ENCODE measurements at places on chromosomes 4 and X.
A peak's percentile ranks its signal among the peaks of the same experiment; 100 is the strongest.

DNA sequence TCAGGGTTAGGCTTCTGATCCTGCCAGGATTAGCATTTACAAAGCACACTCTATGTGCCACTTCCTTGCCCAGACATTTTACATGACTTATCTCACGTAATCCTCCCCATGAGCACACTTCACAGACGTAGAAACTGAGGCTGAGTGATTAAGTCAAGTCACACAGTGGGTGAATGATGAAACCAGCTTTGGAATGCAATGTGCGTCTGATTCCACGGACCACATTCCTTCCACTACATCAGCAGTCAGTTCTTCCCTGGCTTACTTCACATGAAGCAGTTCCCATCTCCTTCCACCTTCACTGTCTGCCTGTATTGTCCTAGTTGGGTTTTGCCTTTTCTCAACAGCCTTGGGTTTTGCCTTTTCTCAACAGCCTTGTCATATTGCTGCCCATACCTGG is 134.3 kb upstream of the PPARGC1A start:
- DNase-seq = no peak

GRCh38 chr4:144267084-144267483 is 126.6 kb upstream of the GYPA start:
- no peak for DNase-seq

DNA sequence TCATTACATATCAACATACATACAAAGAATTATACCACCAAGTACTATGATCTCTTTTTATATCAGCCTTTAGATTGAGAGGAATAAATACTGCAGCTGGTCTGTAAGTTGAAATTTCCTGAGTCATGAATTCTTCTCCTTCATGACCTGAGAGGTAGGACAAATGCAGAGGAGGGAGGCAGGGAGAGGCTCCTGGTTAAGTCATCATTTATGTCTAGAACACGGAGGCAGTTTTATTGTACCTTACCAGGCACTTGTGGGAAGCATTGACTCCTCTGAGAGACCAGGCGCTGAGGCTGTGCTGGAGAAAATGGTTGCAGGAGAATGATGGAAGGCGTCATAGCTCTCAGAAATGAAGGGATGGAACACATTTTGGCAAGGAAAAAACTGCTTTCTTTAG is 12.5 kb upstream of the CASK start:
- DNase-seq = no peak

GRCh38 chr4:123363729-123364128 is 32.9 kb upstream of the SPRY1 start:
- DNase-seq = no peak

DNA sequence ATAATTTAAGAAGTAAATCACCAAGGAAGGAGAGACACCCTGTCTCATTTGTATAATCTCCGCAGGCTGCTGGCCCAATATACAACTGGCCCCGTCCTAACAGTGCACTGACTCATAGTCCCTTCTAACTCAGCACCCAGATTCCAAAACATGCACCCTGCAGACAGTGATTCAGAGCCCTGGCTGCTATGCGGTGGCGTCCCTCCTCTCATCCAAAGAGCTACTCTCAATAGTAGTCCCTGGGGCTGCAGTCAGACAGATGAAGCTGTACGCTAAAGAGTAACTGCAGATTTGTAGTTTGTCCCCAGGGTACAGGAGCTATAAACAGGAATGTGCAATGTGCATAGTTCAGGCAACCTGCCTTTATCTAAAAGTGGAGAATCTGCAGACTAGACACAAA is 23.0 kb downstream of the GABRA3 start:
- DNase-seq = no peak

GRCh38 chr4:185280608-185281007 is 71.2 kb downstream of the SNX25 start:
- no peak for DNase-seq

- DNase-seq = no peak
These were observed 369.9 kb upstream of the ANXA10 start for GRCh38 chr4:167722487-167722808.

DNA sequence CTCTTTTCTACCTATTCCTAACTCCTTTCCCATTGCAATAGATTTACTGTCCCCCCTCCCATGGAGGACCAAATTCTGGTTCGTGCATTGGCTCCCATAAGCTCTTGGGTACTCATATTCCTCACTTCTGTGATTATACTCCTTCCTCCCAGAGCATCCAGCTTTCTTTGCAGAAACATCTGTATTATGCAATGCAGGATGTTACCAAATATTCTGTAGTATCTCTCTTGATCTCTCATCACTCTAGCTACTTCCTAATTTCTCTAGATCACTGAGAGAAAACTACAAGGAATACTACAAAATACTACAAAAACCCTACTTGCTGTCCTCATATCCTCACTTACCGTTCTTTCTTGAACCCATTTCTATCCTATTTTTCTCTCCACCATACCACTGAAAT is 395.9 kb upstream of the HS3ST1 start:
- DNase-seq = no peak

- DNase-seq = no peak
These were observed 47.5 kb upstream of the PDLIM3 start for GRCh38 chr4:185582651-185583400.

- no peak for DNase-seq
These were observed 129.5 kb upstream of the KLF3 start for GRCh38 chr4:38534344-38535045.

GRCh38 chr4:90542216-90542615 is 415.0 kb downstream of the CCSER1 start:
- DNase-seq = no peak

GRCh38 chr4:27506401-27506800 is 645.8 kb downstream of the STIM2 start:
- no peak for DNase-seq

GRCh38 chr4:32199639-32200038 is 1479.5 kb downstream of the PCDH7 start:
- no peak for DNase-seq

DNA sequence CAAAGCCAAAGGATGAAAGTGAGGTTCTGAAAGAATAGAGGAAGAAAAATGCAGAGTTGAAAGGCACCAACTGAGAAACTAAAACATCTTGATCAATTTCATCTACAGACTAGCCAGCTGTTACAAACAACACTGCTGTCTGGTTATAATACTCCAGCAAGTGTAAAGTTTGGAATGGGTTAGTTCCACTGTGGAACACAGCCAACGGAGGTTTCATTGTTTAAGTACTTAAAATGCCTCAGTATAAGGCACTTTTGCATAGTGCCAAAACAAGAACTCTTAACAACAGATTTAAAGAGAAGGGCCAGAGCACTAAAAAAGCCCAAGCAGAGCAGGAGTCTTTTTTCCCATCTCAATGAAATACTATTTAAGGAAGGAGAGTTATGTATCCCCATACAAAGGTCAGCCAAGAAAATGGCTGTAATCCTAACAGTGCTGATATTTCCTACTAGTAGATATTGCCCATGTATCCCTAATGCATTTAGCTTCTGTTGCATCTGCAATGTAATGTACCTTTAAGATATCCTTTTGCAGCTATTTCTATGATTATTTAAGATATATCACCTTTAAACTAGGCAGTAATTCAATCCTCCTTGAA is 16.5 kb downstream of the ACSL4 start:
- no peak for DNase-seq

DNA sequence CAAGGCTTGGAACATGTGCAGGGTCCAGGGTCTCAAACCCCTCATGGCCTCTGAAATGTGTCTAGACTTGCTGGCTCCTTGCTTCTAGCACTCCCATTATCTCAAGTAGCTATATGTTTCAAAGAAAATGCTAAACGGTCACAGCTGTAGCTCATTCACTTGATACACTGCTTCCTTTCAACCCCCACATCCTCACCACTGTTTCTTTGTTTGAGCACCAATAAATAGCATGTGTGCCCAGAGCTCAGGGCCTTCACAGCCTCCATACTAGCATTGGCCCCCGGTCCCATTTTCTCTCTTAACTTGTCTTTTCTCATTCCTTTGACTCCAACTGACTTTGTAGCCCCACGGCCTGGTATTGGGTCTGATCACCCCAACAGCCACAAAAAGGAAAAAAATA is 801.8 kb downstream of the STIM2 start:
- DNase-seq = no peak

DNA sequence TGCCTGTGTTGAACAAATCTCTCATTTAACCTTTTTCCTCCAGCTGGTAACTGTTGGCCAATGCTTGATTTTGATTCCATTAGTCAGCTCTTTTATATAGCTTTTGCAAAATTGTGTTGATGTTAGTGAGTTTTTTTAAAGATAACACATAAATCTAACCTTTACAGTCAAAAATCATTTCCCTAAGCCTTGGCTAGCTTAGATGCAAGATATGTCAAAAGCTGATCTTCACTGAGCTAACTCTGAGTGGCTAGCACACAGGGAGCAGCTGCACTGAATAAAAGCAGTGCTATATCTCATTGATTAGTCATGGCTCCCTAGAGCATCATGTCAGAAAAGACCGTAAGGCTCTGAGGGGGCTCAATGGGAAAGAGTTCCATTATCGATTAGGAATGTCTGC is 78.7 kb downstream of the PPARGC1A start:
- DNase-seq = no peak

GRCh38 chrX:54325077-54325476 is 32.8 kb downstream of the WNK3 start:
- no peak for DNase-seq

GRCh38 chr4:137980641-137981040 is 261.5 kb downstream of the SLC7A11 start:
- DNase-seq = no peak

DNA sequence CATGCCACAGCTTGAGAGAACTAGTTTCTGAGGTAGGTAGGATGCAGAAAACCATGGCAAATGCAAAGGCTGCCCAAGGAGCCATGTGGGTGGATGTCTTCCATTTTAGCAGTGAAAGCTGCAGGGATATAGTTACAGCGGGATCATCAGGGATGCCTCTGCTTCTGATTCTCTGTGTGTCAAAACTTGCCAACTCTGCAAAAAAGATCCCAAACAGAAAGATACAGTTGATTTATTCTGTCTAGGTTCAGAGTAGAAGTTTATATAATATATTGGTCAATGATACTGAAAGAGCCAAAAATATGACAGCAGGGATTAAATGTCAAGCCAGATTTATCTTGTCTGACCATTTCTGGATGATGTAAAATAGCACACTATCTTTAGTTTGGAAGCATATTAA is 42.4 kb upstream of the SFRP2 start:
- DNase-seq = no peak

GRCh38 chr4:41213625-41214135 is 662 bp downstream of the APBB2 start:
- peak; percentile 27 for DNase-seq

- no peak for DNase-seq
These were observed 336.9 kb upstream of the NR3C2 start for GRCh38 chr4:148778980-148779675.

DNA sequence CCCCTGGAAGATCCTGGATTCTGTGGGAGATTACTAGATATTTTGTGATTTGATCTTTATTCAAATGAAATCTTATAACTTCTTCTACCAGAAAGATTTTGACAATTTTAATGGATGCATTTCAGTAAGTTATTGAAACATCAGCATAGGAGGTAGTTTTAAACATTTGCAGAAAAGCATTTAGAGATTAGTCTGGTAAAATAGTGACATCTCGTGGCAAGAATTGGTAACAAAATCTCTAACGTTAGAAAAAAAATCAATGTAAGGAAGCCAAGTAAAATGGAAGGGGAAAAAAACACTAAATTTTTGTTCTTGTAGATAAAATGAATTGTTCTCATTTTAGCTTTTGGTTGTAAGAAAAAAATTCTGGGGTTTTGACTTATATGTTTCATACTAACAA is 73.3 kb downstream of the TASL start:
- DNase-seq = no peak

- no peak for DNase-seq
These were observed 88.1 kb downstream of the TSPAN5 start for GRCh38 chr4:98570151-98570797.

DNA sequence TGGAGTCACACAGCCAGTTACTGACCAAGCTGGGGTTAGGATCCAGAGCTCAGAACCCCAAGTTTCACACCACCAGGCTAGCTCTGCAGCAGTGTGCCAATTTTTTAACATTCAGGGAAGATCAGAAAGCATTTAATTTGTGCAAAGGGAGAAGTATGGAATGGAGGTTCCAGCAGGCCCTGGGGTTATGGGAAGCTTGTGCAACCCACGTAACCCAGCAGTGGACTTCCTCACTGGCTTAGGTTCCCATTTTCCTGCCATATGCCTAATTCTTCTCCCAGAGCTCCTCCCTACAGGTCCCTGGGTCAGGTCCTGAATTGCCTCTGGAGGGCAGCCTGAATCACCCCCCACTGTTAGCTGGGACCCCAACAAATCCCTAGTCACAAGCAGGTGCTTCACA is 14.0 kb downstream of the APLN start:
- DNase-seq = no peak

GRCh38 chr4:74546057-74546456 is 101.1 kb downstream of the AREG start:
- DNase-seq = no peak

- no peak for DNase-seq
These were observed 5.2 kb downstream of the TMEM164 start for GRCh38 chrX:110008011-110008635.

DNA sequence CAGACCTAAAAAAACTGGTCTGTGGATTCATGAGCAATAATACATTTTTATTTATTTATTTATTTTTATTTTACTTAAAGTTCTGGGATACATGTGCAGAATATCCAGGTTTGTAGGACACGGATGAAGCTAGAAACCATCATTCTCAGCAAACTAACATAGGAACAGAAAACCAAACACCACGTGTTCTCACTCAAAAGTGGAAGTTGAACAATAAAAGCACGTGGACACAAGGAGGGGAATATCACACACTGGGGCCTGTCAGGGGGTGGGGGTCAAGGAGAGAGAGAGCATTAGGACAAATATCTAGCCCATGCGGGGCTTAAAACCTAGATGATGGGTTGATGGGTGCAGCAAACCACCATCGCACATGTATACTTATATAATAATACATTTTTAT is 705.9 kb downstream of the RAB28 start:
- DNase-seq = no peak

GRCh38 chr4:5137927-5138326 is 86.6 kb downstream of the STK32B start:
- no peak for DNase-seq

DNA sequence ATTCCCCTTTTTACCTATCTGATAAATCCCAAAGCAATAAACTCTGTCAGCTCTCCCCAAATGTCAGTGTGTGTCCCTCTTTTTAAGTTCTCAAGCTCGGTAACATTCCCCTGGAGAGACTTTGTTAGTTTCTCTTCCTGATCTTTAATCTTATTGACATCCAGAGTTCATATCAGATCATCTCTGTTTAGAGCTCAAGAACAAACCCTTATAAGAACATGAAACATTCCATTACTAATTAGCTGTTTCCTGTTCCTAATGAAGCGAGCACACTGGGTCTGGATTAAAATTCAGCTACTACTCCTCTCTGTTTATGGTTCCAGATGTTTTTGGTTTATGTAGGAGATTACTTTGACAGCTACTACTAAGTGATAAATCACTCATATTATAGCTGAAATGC is 681.5 kb downstream of the DACH2 start:
- DNase-seq = no peak

GRCh38 chr4:138952411-138952810 is 63.2 kb upstream of the NOCT start:
- peak; percentile 73 for DNase-seq

- DNase-seq = no peak
These were observed 12.0 kb upstream of the IGSF1 start for GRCh38 chrX:131301155-131301554.

Measured in activated CD4-positive, alpha-beta T cell treated with anti-CD3 and anti-CD28 coated beads for 36 hours (primary cell).